RPMI7951 (cell line): ENCODE measurements at places on chromosomes 7 and 10.
A peak's percentile ranks its signal among the peaks of the same experiment; 100 is the strongest.

- DNase-seq, result peak; percentile 78
Measured at GRCh38 chr7:468681-469562, 50.7 kb downstream of the PDGFA start.

DNA sequence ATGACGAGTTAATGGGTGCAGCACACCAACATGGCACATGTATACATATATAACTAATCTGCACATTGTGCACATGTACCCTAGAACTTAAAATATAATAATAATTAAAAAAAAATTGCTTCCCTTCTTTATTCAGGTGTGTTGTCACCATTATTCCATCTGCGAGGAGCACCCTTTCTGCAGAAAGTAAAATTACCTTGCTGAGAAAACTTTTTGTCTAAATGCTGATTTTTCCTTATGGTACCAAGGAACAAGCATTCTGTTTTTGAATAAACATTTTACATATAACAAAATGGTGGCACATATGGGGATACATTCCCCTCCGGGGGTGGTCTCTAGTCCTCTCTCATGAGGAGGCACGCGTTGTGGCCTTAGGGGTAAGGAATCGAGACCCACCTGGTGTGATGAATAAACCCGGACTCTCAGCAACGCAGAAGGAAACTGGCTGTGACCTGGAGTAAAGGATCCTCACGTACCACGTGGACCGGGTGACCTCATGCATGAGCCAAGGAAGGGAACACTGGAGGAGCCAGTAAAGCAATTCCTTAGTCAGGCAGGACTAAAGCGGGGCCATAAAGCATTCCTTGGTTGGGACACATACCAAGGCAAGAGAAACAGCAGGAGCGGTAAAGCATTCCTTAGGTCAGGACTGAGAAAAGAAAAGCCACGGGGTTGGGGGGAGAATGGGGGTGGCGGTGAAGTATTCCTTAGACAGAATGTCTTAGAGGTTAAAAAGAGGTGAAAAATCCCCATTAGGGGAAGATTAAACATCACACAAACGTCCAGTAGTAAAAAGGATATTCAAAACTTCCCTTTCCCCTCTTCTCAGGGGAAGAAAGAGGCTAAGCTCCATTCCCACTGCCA lies 20.8 kb upstream of the OPTN start:
- no peak for DNase-seq

DNA sequence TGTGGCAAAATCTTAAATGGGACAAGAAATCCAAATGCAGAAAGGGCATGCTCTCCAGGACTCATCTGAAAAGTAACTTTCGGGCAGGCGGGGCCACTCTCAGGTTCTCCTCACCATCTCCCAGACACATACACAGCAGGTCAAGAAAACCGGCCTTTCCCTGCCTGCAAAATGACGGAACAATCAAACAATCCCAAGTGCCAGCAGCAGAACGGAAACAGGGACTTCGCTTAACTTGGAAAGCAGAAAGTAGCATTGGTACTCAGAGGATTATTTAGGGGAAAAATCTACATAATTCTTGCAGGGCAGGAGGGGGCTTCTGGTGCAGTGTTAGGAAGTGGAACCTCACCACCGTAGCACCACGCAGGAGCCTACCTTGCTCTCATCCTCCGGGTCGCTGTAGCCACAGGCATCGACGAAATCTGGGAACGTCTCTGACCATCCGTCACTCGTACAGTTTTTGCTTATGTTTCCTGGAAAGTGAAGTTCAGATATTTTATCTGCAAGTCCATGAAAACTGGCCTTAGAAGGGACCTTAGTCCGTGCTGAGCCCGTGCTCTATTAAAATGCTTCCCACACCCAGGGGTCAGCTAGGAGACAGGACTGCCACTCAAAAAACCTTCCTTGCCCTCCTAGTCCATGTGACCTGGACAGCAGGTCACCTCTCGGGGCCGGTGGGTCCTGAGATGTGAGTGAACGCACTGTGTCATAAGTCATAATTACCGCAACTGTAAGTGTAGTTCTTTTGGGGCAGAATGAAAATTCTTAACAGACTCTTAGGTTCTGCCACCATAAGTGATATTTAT lies 41.1 kb downstream of the VIPR2 start:
- DNase-seq, result no peak

DNA sequence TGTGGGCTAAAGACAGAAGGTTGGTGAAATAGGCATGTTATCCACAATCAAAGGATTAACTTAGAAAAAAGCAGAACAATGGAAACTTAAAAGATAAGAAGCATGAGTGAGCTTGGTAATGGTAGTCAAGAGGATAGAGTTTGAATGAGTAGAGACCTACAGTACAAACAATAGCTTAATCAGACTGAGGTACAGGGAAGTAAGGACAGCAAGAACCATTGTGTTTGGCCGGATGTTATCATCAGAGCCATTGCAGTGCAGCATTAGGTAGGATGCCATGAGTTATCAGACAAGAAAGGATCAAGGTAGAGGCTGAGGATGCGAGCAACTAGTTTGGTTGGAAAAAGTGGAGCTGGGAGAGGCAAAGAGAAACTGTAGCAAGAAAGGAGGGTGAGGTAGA lies 353.3 kb upstream of the VSTM2A start:
- DNase-seq, result no peak
